Spinal cord (tissue), 10 donors: ENCODE measurements at places on chromosomes 6 and 20. TPM values are rescaled to one million over a fixed set of nuclear protein-coding genes. Genes with fewer than 3 reads are reported as not detected.

Gene SOX18
- 2.9 TPM for total RNA-seq

Gene FNDC1
- total RNA-seq = 29.2 TPM

Gene CRISP3
- total RNA-seq = 5.4 TPM

Gene CST4
- not detected for total RNA-seq

Gene OR12D3
- total RNA-seq = not detected

Gene MOG
- total RNA-seq = 82.9 TPM

Gene PSORS1C1
- total RNA-seq = 0.99 TPM

Gene PPIL4
- total RNA-seq = 45.5 TPM

Gene MUCL3
- not detected for total RNA-seq

GRCh38 chr6:41670703-41671360 lies 32.6 kb downstream of the MDFI start:
- H3K27ac ChIP-seq = no peak overlapping the region
- no peak overlapping the region for H3K4me3 ChIP-seq
- peaks cover 17% of the 10 kb centered on the region for H3K4me1 ChIP-seq
- peak; percentile 78 for DNase-seq
- H3K27me3 ChIP-seq = peaks cover 2% of the 10 kb centered on the region

GRCh38 chr6:6972456-6972855 lies 135.3 kb upstream of the RREB1 start:
- no peaks in the 10 kb centered on the region for H3K27me3 ChIP-seq
- no peaks in the 10 kb centered on the region for H3K36me3 ChIP-seq
- no peaks in the 10 kb centered on the region for H3K4me1 ChIP-seq

DNA sequence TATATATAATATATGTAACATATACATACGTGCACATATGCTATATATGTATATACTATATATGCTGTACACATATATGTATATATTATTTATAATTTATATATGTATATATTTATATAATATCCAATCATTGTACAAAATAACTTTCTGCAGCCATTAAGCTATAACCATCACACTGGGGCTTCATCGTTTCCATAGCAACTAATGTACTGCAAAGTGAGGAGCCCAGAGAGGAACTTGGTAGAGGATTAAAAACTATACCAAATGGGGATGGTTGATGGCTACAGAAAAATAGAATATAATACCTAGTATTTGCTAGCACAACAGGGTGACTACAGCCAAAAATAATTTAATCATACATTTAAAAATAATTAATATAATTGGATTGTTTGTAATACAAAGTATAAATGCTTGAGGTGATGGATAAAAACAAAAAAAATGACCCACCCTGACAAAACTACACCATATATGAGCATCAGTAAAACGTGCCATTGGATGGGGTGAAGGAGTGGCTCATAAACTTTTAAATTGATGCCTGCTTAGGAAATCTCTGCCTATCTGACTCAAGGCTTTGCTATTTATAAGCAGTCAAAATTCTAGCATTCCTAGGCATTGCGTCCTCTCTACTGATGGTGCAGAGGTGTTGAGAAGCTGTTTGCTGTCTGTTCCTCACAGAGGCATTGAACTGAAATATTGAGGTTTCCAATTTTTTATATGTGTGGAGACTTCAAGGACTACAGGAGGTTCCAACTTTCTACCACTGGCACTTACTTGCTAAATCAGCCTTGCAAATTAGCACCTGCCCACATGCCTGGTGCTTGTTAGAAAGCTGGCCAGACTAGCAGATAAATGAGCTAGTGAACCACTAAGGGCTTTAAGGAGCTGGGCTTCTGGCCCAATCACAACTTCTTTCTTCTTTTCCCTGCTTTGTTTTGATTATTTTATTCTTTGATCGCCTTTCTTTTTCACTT lies 190.1 kb downstream of the SCP2D1 start:
- no peaks in the 10 kb centered on the region for H3K27me3 ChIP-seq
- no peak overlapping the region for H3K4me3 ChIP-seq
- no peaks in the 10 kb centered on the region for H3K36me3 ChIP-seq
- no peak overlapping the region for H3K27ac ChIP-seq

GRCh38 chr6:15308435-15309213 lies 62.8 kb downstream of the JARID2 start:
- no peaks in the 10 kb centered on the region for H3K36me3 ChIP-seq
- H3K27me3 ChIP-seq = no peaks in the 10 kb centered on the region
- H3K27ac ChIP-seq = no peak overlapping the region
- no peak overlapping the region for H3K4me3 ChIP-seq
- no peak for DNase-seq

GRCh38 chr6:160360955-160361354 lies 12.8 kb downstream of the SLC22A3 start:
- H3K4me3 ChIP-seq = no peak overlapping the region
- H3K4me1 ChIP-seq = peaks cover 8% of the 10 kb centered on the region
- no peaks in the 10 kb centered on the region for H3K27me3 ChIP-seq
- DNase-seq = no peak

GRCh38 chr6:158086504-158087223 lies 81.4 kb downstream of the SERAC1 start:
- no peaks in the 10 kb centered on the region for H3K27me3 ChIP-seq
- H3K27ac ChIP-seq = peak overlapping the region; percentile 48
- peaks cover 17% of the 10 kb centered on the region for H3K36me3 ChIP-seq
- peaks cover 13% of the 10 kb centered on the region for H3K4me1 ChIP-seq

DNA sequence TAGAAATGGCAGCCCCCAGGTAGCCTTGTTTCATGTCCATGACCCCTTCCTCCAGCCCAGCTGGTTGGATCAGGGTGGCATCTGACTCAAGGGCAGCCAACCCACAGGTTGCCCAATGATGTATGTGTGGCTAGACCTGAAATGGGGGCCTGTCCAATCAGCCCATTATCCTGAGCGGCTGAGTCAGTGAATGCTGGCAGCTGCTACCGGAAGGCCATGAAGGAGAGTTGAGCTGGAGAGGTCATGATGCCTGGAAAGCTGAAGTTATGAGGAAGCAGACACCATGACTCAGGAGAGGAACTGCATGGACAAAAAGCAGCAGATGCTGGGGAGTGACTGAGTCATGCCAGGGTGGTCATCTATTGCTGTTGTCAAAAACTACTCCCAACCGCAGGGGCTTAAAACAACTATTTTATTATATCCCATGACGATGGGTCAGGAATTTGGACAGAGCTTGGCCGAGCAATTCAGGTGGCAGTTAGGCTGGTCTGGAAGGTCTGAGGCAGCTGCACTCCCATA lies 67.3 kb downstream of the MDGA1 start:
- no peak for DNase-seq
- no peak overlapping the region for H3K27ac ChIP-seq
- peaks cover 2% of the 10 kb centered on the region for H3K36me3 ChIP-seq
- H3K4me1 ChIP-seq = peaks cover 9% of the 10 kb centered on the region
- H3K4me3 ChIP-seq = no peak overlapping the region

GRCh38 chr20:13302647-13303450 lies 81.8 kb downstream of the ISM1 start:
- no peak overlapping the region for H3K4me3 ChIP-seq
- peaks cover 9% of the 10 kb centered on the region for H3K36me3 ChIP-seq
- DNase-seq = no peak
- no peaks in the 10 kb centered on the region for H3K4me1 ChIP-seq
- no peaks in the 10 kb centered on the region for H3K27me3 ChIP-seq

DNA sequence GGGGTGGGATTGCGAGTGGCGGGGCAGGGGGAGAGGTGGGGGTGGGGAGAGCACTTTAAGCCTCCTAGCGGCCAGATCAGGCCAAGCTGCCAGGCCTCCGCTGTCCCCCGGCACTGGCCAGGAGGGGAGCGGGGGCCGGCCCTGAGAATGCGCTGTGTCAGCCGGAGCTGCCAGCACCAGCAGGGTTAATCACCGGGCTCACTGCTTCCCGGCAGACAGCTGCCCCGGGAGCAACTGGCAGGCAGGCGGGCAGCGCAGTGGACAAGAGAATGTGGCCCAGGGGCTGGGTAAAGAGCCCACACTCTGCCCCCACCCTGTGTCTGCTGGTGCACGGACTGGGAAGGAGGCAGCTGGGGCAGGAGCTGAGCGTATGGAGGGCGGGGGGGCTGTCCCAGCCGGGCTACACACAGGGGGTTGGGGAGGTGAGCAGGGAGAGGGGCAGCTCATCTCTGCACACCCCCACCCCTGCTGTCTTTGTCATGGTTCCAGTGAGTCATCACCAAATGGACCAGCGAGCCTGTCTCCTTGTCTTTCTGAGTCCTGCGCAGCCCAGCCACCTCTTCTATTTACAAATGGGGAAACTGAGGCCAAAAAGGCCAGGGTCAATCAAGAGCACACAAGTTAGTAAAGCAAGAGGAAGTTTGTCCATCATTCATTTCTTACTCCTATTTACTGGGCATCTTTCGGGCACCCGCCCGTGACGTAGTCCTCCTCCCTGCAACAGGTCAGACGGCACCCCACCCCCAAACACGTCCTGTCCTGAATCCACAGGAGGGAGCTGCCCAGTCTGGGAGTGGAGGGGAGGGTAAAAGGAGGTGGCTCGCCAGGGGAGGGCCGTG lies 2.1 kb upstream of the LAMA5 start:
- DNase-seq = no peak
- no peak overlapping the region for H3K27ac ChIP-seq
- no peak overlapping the region for H3K4me3 ChIP-seq

- no peak overlapping the region for H3K4me3 ChIP-seq
- H3K27ac ChIP-seq = no peak overlapping the region
- no peaks in the 10 kb centered on the region for H3K27me3 ChIP-seq
- H3K36me3 ChIP-seq = peaks cover 22% of the 10 kb centered on the region
These were observed 21.6 kb downstream of the MGME1 start for GRCh38 chr20:17990278-17990972.

DNA sequence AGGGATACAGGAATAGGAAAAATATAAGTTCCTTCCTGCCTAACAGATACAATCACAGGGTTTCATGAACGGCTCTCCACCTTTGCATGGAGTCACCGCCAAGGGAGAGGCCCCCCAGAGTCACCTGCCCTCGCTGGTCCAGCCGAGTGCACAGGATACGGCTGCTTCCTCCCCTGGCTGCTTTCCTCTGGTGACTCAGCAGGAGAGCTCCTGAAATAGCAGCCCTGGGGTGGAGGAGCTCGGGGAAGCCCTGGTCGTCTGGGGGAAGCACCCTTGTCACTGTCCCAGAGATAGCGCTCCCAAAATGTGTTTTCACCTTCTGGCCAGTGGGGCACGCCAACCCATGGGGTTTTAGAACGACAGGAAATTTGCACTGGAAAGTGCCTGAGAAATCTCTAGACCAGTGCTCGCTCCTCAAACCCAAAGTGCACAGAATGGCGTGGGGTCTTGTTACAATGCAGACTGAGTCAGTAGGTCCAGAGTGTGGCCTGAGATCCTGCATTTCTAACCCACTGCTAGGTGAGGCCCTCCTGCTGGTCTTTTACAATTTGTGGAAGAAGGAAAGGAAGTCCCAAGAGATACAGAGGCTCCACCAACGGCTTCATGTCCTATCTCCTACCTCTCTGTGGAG lies 35.9 kb upstream of the FAM50B start:
- no peak overlapping the region for H3K4me3 ChIP-seq
- no peaks in the 10 kb centered on the region for H3K27me3 ChIP-seq
- H3K27ac ChIP-seq = no peak overlapping the region
- DNase-seq = no peak

DNA sequence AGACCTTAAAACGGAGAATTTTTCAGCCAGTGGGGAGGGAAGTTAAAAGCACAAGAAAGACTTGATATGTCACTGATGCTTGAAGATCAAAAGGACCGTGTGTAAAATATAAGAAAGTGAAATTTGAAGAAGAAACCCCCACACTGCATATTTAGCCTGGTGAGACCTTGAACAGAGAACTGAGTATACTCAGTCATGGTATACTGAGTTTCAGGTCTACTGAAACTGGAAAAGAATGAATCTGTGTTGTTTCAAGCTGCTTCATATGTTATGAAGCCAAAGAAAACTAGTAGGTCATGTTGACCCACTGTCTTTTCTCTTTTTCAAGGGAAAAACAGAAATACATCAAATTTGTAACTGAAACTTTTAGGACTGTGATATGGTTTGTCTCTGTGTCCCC lies 443.8 kb upstream of the GJE1 start:
- H3K4me3 ChIP-seq = no peak overlapping the region
- H3K27ac ChIP-seq = no peak overlapping the region
- no peaks in the 10 kb centered on the region for H3K36me3 ChIP-seq
- no peak for DNase-seq
- H3K4me1 ChIP-seq = no peaks in the 10 kb centered on the region
- no peaks in the 10 kb centered on the region for H3K27me3 ChIP-seq

DNA sequence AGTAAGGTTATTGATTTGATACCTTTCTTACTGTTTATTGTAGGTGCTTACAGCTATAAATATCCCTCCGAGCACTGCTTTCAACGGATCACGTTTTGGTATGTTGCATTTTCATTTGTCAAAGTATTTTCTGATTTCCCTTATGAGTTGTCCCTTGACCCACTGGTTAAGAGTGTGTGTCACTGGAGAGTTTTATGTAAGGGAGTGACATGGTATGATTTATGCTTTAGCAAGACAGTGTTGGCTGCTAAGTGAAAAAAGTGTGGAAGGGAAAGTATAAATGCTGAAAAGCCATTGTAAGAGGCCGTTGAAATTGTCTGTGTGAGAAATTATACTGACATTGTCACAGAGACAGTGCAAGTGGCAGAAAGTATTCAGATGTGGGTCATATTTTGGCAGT lies 72.0 kb downstream of the SYCP2 start:
- no peaks in the 10 kb centered on the region for H3K4me1 ChIP-seq
- H3K27me3 ChIP-seq = no peaks in the 10 kb centered on the region
- H3K27ac ChIP-seq = no peak overlapping the region
- no peak for DNase-seq
- no peak overlapping the region for H3K4me3 ChIP-seq

GRCh38 chr20:24444526-24445190 lies 24.8 kb upstream of the SYNDIG1 start:
- H3K4me3 ChIP-seq = no peak overlapping the region
- H3K36me3 ChIP-seq = no peaks in the 10 kb centered on the region
- no peaks in the 10 kb centered on the region for H3K27me3 ChIP-seq
